ENCODE measurements at places on chromosomes 13 and 19.

GRCh38 chr19:507286-508203, at the start of gene TPGS1:
Gene TPGS1 (plus strand): TSS chr19:507497. CDS start chr19:507507, 10 bp downstream.
- peak; percentile 51 for DNase-seq
- peaks cover 25% of the 10 kb centered on the region for H3K4me1 ChIP-seq
- H3K27me3 ChIP-seq: no peaks in the 10 kb centered on the region
- H3K36me3 ChIP-seq: no peaks in the 10 kb centered on the region

DNA sequence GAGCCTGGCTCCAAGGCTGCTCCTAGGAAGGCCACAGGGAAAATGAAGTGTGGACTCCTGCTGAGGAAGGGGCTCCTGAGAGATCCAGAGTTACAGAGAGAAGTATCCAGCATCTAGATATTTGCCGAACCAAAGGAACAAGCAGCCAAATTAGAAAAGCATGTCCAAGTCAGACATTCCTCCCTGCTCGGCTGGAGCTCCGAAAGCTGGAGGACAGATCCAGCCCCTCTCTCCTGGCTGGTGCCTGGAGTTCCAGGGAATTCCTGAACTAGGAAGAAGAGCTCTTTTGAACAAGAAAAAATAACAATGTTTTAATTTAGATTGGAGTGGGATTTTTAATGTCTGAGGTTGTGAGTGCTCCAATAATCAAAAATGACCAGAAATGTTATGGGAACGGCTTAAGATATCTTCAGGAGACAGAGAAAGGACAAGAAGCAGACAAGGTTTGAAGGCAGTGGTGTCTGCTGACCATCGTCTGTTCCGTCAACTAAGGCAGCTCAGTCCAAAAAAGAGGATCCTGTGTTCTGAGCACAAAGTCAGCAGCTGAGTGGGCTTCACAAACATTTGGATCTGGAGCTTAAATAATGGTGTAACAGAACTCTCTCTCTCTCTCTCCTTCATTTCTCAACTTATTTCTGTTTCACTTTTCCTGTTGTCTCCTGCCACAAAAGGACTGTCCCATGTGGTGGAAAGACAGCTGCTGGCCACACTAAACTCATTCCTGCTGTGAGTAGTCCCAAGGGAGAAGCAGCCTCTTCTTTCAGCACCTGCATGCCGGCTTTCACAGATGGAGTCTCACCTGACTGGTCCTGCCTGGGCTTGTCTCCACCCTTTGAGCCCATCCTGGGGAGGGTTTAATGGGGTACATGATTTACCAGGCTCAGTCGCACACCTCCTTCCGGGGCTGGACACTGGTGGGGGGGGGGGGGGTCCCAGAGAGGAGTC, 31.5 kb upstream of the IRS2 start:
- H3K27ac ChIP-seq: no peak overlapping the region
- no peaks in the 10 kb centered on the region for H3K36me3 ChIP-seq
- DNase-seq: no peak
- no peaks in the 10 kb centered on the region for H3K4me1 ChIP-seq
- H3K4me3 ChIP-seq: no peak overlapping the region

DNA sequence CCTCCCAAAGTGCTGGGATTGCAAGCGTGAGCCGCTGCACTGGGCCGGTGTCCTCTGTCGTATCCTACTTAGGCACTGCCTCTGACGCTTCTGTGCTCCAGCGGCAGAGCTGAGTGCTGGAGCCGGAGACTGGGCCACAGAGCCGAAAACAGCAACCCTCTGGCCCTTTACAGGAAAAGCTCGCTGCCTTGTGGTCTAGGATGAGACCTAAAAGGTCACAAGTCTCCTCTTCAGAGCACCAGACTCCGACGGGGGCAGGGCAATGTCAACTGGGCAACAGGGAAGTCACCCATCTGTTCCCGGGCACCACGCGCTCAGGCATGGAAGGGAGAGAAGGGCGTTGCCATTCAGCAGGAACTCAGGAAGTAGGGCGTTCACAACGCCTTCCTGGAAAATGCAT, 91.7 kb downstream of the GADD45B start:
- no peak overlapping the region for H3K27ac ChIP-seq
- DNase-seq: peak; percentile 65
- H3K27me3 ChIP-seq: no peaks in the 10 kb centered on the region
- no peaks in the 10 kb centered on the region for H3K36me3 ChIP-seq
- H3K4me1 ChIP-seq: peaks cover 6% of the 10 kb centered on the region
- H3K4me3 ChIP-seq: no peak overlapping the region

DNA sequence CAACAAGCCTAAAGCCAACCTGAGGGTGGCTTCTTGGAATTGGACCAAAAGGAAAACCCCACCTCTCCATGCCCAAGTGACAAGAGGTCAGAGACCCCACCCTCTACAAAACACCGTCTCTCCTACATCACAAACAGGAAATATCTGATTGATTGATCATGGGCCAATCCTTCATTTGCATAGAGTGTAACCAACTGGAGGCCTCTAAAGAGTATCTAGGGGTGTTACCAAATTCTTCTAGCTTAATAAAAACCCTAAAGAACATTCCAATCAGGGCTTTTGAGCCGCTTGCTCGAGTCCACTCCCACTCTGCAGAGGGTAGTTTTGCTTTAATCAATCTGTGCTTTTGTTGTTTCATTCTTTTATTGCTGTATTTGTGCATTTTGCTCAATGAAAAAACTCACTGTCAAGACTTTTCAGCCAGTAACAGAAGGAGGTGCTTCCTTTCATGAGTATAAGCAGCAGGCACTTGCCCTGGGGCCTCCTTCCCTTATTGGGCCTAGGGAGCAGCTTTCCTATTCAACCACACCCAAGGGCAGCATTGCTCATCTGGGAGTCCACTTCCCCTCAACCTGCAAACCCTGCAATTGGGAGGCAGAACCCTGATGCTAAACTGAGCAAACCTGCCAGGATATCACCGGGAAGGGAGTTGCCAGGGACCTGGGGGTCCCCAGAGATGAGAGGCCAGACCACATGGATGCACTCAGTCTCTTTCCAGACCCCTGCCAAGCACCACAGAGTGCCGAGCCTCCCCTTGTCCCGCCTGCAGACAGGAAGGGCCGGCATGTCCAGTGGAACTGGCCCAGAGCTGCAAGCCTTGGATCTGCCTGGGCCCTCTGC, 154.3 kb upstream of the VSTM2B start:
- DNase-seq: no peak
- peaks cover 3% of the 10 kb centered on the region for H3K27me3 ChIP-seq
- H3K4me1 ChIP-seq: no peaks in the 10 kb centered on the region
- H3K4me3 ChIP-seq: no peak overlapping the region
- H3K36me3 ChIP-seq: no peaks in the 10 kb centered on the region

- H3K27me3 ChIP-seq: no peaks in the 10 kb centered on the region
- H3K4me1 ChIP-seq: peaks cover 3% of the 10 kb centered on the region
- H3K27ac ChIP-seq: no peak overlapping the region
- DNase-seq: no peak
- no peak overlapping the region for H3K4me3 ChIP-seq
These were observed 5.0 kb upstream of the MTMR6 start for GRCh38 chr13:25292301-25292700.

- H3K36me3 ChIP-seq: no peaks in the 10 kb centered on the region
- no peak overlapping the region for H3K4me3 ChIP-seq
- no peaks in the 10 kb centered on the region for H3K27me3 ChIP-seq
- no peak overlapping the region for H3K27ac ChIP-seq
These were observed 109.3 kb upstream of the IPO5 start for GRCh38 chr13:97844151-97844550.

All from gastrocnemius medialis (tissue), 4 donors.